HCT116 (cell line): ENCODE measurements at places on chromosomes 4 and X.
A peak's percentile ranks its signal among the peaks of the same experiment; 100 is the strongest.

DNA sequence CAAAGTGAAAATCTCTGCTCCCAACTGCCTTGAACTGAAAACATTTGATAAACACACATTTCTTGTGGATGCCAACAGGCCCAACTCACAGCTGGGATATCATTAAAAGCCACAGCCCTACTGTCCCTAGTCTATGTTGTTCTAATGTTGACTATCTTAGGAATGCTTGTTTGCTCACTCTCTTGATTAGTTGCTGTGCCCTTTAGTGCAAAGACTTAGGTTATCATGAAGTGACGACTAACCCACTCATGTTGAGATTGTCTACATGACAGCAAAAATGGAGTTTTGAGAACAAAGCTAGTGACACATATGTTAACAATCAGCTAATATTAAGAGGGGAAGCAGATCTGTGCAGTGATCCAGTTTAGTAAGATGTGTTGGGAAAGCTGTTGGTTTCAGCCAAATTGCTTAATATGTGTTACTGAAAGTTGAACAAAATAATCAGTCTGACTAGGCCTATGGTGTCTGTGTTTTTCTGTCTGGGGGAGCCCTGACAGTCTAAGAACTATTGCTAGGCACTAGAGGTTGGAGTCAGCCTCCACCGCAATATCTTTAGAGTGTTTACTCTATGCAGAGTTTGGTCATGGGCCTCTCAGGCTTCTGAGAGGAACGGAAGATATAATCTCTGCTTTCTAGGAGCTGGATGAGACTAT lies 125.5 kb downstream of the ATG4A start:
- no peak for DNase-seq

DNA sequence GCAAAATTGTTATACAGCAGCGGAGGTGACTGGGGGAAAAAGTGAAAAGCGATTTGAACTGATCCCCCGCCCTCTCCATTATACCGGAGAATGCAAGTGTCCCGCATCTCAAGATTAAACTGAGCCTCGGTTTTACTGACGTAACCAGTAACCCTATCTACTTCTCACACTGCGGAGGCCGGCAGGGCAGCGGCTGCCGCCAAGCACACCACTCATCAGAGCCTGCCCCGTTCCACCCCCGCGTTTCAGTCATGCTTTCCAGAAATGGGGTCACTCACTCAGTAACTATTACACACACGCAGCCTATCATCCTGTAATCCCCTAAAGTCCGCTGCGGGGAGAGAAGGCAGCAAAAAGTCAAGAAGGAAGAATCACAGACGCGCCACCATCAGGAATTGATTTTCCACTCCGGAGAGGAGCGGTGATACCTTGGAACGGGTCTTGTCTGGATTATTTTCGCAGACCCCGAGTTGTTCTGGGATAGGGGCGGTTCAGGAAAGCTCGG lies 1.4 kb downstream of the RPS6KA3 start:
- DNase-seq, result peak; percentile 41

DNA sequence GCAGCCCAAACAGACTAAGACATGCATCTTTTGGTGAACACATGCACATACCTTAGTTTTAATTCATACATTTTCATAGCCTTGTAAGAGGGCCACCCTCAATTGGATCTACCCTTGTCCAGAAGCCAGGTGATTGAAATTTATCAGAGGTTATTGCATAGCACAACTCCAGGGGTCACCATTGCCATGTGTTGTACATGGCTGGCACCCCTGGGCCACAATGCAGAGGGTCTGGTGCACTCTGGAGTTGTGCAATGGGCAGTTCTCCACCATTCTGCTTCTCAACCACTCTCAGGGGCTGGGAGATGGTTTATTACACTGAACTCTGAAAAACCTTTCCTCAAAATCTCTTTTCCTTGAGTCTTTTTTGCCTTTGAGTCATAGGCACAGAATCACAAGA lies 184.4 kb upstream of the CXorf66 start:
- DNase-seq, result no peak

DNA sequence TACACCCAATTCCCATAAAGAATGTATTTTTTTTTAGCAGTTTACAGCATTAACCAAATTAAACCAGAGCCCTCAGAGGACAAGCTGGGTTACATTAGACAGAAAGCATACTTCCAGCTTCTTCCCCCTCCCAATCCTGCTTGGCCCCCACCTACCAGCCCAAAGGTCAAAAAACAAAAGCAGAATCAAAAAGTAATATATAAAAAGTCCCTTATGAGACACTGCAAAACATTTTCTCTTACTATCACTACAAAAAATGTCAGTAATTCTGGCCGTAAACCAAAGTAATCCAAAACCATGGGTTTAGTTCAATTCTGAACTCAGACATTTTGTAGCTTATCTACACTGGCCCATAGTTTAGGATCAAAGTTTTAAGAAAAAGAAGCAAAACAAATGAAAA lies 38.0 kb downstream of the APBB2 start:
- no peak for DNase-seq

DNA sequence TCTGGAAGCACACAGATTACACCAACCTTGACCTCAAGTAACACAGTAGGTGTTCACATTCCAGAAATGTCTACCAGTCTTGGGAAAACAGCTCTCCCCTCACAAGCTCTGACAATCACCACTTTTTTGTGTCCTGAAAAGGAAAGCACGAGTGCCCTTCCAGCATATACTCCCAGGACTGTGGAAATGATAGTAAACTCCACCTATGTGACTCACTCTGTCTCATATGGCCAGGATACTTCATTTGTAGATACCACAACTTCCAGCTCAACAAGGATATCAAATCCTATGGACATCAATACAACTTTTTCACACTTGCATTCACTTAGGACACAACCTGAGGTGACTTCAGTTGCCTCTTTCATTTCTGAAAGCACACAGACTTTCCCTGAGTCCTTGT lies 46.9 kb downstream of the ADGRG4 start:
- DNase-seq, result no peak

GRCh38 chrX:138026211-138026610 lies 460.3 kb downstream of the ZIC3 start:
- DNase-seq, result no peak

- no peak for DNase-seq
Observed at GRCh38 chrX:109190542-109190941, 291.3 kb downstream of the GUCY2F start.

GRCh38 chr4:98544141-98544817 lies 114.1 kb downstream of the TSPAN5 start:
- DNase-seq, result no peak
